ENCODE measurements at places on chromosomes 4 and X.

GRCh38 chr4:35250761-35251160 is 993.6 kb downstream of the ARAP2 start:
- no peak for DNase-seq

DNA sequence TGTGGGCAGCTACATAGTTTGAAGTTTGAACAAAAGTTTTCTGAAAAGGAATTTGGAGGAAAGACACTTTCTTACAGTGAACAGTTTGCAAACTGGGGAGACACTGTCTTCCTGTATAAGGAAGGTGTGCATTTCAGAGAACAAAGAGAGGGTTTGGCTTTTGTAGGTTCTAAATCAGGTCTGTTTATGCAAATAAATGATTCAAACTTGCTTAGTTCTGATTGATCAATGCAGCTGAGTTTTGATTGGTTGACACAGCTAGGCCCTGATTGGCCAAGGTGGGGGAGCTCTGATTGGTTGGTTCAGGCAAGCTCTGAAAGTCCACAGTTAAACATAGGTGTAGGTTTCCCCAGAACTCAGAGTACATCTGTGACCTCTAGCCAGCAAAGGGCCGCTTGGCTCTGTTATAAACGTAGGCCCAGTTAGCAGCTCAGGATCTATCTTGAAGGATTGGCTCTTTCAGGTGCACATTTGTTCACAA is 63.0 kb upstream of the ENPP6 start:
- DNase-seq: peak; percentile 56

GRCh38 chrX:78330540-78330939 is 3.1 kb upstream of the CYSLTR1 start:
- DNase-seq: no peak

GRCh38 chr4:86919561-86920223 is 15.1 kb upstream of the AFF1 start:
- DNase-seq: no peak

- no peak for DNase-seq
Observed at GRCh38 chr4:79869597-79870237, 203.3 kb downstream of the ANTXR2 start.

DNA sequence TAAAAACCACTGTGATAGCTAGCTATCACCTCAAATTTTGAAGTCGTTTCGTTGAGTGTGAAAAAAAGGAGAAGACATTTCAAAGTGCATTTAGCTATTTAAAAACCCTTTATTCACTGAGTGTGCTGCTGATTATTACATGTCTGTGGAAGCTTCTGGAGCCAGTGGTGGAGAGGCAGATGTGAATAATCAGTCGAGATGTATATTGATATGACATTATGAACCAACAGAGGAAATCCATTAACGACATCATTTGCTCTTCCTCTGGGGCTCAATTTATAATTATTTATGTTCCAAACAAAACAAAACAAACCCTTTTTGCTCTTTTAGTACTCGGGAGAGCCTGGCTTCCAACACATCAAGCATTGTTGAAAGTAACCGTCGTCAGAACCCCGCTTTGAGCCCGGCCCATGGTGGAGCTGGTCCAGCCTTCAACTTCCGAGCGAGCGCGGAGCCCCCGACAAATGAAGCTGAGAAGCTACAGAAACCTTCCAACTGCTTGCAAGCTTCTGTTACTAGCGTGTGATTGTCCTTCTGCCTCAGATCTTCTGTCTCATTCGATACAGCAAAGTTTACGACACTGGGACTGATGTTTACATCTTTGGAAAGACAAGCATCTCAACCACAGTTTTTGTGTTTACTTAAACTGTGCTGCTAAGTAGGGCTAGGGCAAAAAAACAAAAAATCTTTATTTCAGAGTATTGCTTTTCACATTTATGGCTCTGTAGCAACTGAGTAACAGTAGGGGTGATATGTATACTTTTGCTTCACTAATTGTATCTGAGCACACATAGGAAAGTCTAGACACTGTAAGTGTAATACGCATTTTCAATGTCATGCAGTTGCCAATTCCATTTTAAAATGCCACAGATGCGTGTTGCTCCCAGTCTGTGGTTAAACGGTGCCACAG is 111.9 kb downstream of the STOX2 start:
- no peak for DNase-seq

GRCh38 chrX:101483705-101484104 is 1.6 kb upstream of the ARMCX4 start:
- no peak for DNase-seq

DNA sequence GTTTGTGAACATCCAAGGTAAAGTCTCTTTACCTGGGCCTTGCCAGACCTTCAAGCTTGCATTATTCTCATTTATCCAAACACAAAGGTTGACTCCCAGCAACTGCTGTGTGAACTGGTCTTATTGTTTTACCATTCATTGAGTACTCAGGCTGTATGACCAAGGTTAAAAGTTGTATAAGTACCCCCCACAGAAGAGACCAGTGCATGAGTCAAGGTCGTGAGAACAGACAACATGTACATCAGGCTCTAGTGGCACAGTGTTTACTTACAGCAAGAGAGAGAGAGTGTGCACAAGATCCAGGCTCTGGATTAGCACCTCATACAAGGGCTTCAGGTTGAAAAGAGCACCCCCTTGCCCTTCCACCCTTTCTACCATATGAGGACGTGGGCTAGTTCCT is 77.4 kb upstream of the EFNB1 start:
- DNase-seq: no peak

DNA sequence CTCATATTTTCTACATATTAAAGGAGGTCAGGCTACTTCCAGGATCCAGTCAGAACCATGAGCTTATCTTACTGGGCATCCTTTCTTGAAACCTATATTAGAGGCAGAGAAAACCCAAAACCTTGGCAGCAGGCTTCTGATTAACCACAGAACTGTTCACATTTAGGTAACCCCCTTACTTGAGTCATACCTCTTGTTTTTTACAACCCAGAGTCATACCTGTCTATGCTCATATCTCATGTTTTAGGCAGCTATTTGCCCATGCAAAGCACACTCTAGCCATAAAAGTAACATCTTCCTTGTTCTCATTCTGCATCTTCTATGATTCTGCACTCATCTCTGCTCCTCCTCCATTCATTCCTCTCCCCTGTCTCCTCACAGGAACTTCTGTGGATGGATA is 138.0 kb upstream of the SMIM31 start:
- no peak for DNase-seq

Measured in CD4-positive, alpha-beta T cell treated with Interleukin-2 at 100 ng/mL for 4 hours (primary cell).